ENCODE measurements at places on chromosomes 4 and X.

DNA sequence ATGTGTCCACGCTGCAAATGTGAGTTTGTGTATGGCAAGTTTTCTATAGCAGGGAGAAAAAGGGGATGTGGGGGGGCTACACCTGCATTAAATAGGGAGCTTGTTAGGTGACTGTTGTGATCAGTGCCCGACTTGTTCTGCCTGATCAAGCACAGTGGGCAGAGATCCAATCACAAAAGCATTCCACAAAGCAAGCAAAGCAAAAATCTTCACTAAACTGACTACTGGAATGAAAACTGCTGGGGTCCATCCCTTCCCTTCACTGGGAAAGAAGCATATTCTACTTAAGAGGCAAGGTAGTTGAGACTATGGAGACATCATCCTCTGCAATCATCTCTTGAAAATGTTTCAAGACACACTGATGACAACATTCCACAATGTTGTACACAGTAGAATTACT, 5.2 kb downstream of the IRS4 start:
- DNase-seq = no peak

DNA sequence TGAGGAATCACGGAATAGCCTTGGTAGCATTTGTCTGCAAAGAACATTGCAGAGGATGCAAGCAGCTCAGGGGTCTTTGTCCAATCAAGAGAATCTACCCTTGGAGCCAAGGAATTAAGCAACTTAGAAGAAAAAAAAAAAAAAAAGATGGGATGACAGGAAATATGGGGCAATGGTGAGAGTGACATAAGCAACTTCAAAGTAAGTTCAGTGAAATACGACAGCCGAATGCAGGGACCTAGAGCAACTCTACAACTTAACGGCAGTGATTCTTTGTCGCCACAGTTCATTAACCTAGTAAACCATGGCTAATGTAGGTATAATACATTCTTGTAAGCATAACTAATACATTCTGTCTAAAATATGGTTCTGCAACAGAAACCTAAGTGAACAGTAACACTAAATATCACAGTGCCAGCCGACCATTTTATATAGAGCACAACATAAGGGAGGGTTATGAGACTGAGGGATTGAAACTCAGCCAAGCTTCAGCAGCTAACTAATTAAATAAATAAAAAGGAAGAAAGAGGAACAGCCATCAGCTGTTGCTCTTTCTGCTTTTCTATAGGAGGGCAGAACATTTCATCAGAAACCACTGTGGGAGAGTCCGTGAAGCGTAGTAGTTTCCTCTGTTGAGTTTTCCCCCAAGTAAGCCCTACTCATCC, 74.7 kb downstream of the PPARGC1A start:
- DNase-seq = no peak

GRCh38 chr4:126445596-126445995, 1130.8 kb downstream of the FAT4 start:
- no peak for DNase-seq

DNA sequence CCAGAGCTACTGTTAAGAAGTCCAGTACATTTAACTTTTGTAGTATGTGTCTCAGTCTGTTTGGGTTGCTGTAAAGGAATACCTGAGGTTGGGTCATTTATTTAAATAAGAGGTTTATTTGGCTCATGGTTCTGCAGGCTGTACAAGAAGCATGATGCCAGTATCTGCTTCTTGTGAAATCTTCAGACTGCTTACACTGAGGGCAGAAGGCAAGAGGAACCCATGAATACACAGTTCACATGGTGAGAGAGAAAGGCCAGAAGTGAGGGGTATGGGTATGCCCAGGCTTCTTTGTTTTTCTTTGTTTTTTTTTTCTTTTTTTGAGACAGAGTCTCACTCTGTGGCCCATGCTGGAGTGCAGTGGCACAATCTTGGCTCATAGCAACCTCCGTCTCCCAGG, 6.0 kb upstream of the CISD2 start:
- DNase-seq = no peak

GRCh38 chrX:64338296-64338695, 57.0 kb downstream of the MTMR8 start:
- DNase-seq = no peak

GRCh38 chr4:101693842-101694398, 96.6 kb upstream of the BANK1 start:
- DNase-seq = no peak

DNA sequence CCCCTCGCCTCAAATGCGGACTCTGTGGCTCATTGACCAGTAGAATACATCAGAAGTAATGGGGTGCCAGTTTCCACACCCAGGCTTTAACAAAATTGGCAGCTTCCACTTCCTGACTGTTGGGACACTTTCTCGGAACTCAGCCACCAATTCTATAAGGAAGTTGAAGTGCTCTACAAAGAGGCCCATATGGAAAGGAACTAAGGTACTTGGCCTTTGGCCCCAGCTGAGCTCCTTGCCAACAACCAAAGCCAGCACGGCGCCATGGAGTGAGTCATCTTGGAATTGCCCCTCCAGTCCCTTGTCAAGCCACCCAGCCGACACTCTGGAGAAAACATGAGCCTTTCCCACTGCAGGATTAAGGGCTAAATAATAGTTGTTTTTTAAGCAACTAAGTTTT, 262.2 kb upstream of the INTU start:
- DNase-seq = no peak

DNA sequence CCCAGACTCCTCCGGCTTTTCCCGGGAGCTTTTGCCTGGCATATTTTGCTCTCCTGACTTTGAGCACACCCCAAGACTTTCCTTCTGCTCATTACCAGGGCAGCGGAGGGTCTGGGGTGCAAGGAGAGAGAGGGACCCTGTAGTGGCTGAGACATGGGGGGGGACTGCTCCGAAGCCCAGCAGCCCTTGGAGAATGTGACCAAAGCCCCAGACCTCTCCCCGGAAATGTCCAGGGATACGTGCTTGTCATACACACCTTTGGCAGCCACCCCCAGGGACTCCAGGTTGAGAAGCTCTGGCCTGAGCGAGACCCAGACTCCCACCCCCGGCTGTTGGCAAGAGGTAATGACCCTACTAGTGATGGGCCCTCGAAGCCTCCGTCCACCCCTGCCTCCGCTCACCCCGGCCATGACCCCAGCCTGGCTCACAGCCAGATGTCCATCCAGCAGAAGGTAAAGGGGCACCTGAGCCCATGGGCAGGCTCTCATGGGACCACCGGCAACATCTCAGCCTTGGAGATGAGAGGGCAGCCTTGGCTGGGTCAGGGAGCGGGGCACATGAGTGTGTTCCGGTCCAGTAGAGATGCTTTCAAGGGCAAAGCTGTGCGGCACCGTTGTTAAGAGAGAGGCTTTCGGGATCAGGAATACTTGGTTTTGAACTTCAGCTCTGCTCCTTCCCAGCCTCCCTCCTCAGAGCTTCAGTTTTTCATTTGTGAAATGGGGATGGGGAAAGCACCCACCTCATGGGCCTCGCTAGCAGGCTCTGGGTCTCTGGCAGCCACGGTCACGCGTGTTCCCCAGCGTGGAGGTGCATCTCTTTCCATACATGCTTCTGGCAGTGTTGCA, 2.0 kb downstream of the PSAPL1 start:
- no peak for DNase-seq

DNA sequence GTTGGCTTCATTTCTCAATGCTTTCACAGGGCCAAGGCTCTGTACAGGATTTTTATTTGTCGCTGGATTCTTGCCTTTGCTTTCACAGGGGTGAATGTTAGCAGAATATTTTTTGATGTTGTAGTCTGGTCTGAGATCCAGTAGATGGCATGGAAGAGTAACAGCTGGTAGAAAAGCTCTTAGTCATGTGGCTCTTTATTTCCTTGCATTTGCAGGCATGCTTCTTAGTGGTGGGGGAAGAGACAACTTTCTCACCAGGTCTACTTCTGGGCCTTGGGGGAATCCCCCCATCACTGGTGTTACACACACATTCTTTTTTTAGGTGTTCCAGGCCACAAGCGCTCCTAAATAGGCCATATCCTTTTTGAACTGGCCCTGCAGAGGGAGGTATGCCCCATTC, 58.2 kb upstream of the DKK2 start:
- DNase-seq = no peak

GRCh38 chr4:86910369-86910768, 18.1 kb upstream of the C4orf36 start:
- DNase-seq = no peak

DNA sequence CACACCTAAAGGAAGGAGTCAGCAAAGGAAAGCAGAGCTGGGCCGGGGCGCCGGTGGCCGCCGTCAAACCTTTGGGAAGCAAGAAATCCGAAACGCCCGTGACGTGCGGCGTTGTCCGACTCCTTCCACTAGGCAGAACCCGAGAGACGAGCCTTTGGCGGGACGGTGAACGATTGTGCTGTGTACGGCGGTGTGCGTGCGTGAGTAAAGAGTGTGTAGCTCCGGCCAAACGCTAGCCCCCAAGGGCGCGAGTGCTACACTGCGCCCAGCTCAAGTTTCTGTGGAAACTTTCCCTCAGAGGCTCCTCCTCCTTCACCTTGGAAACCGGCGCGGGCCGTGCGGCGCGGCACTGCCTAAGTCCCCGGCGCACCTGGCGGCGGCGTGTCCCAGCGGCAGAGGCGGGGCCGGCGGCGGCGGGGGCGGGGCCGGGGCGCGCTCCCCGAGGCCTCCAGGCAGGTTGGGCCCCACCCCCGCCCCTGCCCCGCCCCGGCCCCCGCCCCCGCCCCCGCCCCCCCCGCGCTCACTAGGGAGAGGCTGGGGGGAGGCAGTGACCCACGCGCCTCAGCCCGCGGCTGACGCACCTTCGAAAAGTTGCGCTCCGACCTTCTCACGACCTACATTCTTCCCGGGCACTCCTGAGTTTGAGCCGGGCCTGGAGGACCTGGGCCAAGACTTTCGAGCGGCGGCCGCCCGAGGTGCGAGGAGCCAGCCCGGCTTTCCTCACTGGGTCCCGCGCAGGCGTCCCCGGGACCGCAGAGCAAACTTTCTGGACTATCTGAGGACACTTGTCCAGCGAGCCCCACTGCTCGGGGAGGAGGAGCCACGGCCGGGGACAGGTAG, at the start of gene FHIP1A:
Gene FHIP1A (plus strand): TSS at position 547 of the 840 bp plus-strand sequence. CDS start 157,084 bp downstream, outside the sequence.
- peak; percentile 71 for DNase-seq

- DNase-seq = no peak
Measured at GRCh38 chrX:102934624-102935023, 2.4 kb upstream of the RAB40AL start.

DNA sequence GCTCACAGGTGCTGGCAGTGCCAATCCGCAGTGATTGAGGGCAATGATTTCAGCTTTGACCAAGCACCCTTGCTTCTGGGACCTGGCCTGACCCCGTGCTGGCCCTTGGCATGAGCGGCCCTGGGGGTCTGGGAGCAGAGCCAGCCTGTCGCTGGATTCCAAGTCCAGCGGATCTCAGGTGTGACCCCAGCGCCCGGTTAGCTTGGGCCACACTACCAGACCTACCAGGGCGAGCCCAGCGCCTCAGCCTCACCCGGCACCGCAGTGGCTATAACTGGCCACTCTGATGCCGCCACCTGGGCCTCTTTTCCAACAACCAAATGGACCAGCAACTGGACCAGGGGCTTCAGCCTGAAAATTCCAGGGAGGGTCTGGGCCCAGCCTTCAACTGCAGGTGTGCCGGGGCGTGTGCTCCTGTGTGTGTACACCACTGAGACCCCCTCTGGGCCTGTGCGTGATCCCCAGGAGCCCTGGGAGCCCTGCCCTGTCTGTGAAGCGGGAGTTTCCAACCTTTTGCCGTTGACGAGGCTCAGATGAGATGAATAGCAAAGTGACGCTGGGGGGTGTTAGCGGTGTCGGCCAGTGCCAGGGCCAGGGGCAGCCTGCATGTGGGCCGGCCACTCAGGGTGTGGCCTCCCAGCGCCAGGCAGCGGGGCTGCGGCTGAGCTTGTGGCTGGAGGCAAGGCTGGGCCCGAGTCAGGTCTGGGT, 658 bp downstream of the SH3TC1 start:
- no peak for DNase-seq

- no peak for DNase-seq
Measured at GRCh38 chr4:140617499-140618248, 48.9 kb upstream of the UCP1 start.

- DNase-seq = no peak
Measured at GRCh38 chr4:54482529-54483200, 175.1 kb upstream of the KIT start.

DNA sequence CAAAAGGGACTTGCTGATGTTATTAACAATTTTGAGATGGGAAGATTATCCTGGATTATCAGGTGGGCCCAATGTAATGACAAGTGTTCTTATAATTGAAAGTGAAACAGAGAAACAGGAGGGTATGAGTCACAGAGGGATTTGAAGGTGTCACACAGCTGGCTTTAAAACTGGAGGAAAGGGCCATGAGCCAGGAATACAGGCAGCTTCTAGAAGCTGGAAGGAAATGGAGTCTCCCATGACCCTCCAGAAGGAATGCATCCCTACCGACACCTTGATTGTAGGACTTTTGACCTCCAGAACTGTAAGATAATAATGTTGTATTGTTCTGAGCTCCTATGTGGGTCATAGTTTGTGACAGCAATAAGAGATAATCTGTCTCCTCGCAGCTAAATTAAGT, 98.0 kb upstream of the STIM2 start:
- no peak for DNase-seq

DNA sequence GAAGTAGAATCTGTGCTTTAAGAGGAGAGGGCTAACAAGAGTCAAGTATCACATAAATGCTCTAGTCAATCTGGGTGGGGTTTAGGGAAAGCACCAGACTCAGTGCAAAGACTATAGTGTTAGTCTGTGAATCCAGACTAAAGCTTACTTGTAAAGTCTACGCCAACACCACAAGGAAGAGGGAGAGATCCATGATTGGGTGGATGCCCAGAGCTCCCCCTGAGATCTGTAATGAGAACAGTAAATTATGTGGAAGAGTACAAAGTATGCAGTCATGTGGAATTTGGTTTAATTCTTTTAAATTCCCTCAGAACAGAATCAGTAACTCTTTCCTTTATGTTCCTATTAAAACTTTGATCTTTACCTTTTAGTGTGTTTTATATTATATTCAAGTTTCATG, 354.7 kb upstream of the SPANXN4 start:
- no peak for DNase-seq

- DNase-seq = no peak
Measured at GRCh38 chrX:37767430-37767829, 12.4 kb upstream of the CYBB start.

- DNase-seq = no peak
Measured at GRCh38 chrX:75301060-75301459, 27.2 kb downstream of the UPRT start.

DNA sequence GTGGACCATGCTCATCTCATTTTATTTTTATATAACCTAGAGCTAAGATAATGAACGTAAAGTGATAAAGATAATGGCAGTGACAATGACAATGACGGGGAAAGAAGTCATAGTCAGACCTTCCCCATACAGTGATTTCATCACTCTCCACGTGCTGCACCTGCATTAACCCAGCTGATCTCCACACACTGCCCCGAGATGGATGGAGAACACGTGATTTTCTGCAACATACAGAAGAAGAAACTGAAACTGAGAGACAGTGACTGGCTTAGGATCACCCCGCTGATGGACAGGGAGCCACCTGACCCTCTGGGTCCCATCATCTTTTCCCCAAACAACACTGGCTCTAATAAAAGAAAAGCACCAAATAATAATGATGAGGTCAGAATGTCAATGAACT, 22.0 kb downstream of the EVC2 start:
- no peak for DNase-seq

DNA sequence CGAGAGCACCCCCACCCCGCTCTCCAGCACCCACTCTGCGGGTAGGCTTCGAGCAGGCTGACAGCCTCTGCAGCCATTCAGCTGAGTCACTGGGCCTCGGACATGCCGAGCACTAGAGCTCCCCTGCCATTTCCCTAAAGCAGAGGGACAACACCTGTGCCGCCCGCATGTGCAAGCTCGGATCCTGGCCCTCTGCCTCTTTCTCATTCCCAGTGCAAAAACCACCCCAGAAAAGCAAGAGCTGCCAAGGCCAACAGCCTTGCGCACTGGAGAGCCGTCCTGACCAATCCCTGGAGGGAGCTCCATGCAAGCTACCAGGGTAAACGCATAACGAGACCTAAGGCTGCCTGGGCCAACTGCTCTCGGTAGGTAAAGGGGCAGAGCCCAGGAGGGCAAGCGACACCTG, 5.3 kb downstream of the HCFC1 start:
- no peak for DNase-seq
